Stimulated activated CD8-positive, alpha-beta memory T cell treated with anti-CD3 and anti-CD28 coated beads, Interleukin-4, amount 100 ng/mL, for 4 hours (primary cell): ENCODE measurements at places on chromosomes 3 and 15.

GRCh38 chr15:68608206-68608843 lies 29.5 kb downstream of the CORO2B start:
- DNase-seq: no peak

DNA sequence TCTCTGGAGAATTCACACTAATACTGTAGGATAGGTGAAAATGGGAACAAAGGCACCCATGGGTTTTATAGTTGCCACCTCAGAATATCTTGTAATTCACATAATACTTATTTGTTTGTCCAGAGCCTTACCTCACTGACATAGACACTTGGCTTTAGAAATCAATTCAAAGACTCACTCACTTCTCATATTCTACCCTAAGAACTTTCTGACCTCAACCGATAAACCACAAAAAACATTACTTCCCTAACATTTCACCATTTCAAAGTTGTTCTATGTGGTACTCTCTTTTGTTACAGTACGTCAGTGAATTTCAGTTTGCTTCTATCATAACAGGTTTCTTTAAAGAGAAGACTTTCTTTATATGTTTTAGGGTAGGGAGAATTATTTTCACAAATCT lies 359.3 kb downstream of the IGSF11 start:
- no peak for DNase-seq

- no peak for DNase-seq
These were observed 164.9 kb downstream of the ROBO2 start for GRCh38 chr3:77204788-77205187.

GRCh38 chr3:190192087-190192486 lies 71.4 kb upstream of the P3H2 start:
- no peak for DNase-seq

- DNase-seq: no peak
These were observed 7.8 kb downstream of the SLC41A3 start for GRCh38 chr3:126076140-126076539.

DNA sequence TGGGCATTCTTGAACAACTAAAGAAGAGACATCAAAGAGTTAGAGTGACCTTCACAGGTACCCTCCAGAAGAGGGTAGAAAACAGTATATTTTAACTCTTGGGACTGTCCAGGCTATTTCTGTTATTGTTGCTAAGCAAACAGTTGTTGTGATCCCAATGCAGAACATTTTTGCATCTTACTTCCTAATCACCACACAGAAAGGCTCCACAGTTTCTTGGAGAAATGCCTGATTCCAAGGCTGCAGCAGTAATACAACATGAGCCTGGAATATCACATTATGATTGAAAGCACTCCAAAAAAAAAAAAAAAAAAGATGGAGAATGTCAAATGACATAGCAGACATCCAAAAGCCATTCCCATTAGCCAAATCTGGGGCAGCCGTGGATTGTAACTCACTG lies 195.6 kb downstream of the CTNNB1 start:
- no peak for DNase-seq

GRCh38 chr3:197737319-197737649 lies 580 bp upstream of the RUBCN start:
- DNase-seq: no peak

GRCh38 chr3:125132815-125133214 lies 77.0 kb upstream of the HEG1 start:
- no peak for DNase-seq

- no peak for DNase-seq
These were observed 46.2 kb upstream of the PLCL2 start for GRCh38 chr3:16838561-16838960.

- no peak for DNase-seq
These were observed 5.0 kb downstream of the JMJD7 start for GRCh38 chr15:41832875-41833274.

- DNase-seq: no peak
These were observed 192.3 kb upstream of the NSMCE3 start for GRCh38 chr15:29461877-29462276.

DNA sequence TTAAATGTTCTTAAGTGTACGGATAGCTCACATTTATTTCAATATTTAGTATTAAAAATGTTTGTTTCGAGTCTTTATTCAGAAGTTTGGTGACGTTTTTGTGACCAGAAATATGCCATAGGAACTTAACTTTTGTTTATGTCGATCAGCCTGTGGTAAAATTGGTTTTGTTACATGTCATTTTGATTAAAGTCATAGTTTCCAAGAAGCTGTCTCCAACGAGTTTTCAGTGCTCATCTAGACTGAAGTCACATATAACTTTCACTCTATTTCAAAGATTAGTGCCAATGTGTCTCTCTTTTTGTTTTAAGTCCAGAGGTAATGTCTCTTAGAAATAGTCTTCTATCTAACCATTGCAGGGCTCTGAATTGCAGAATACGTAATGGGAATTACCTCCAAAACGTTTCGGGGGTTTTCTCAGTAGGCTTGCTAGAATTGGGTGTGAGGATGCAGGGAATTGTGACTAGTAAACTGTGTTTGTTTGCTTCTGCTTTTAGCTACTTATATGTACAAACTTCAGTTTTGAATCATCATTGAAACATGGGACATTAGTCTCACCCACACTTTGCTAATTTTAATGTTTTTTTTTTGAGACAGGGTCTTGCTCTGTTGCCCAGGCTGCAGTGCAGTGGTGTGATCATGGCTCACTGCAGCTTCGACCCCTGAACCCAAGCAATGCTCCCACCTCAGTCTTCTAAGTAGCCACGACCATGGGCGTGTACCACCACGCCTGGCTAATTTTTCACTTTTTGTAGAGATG lies 3.0 kb downstream of the BUB1B start:
- DNase-seq: no peak

- no peak for DNase-seq
These were observed 54.9 kb downstream of the HCN4 start for GRCh38 chr15:73313861-73314260.

- DNase-seq: no peak
These were observed 154.8 kb downstream of the PLCL2 start for GRCh38 chr3:17039594-17039993.

GRCh38 chr3:50520849-50521248 lies 17.4 kb upstream of the CACNA2D2 start:
- no peak for DNase-seq

- DNase-seq: no peak
These were observed 76.6 kb downstream of the CNTN3 start for GRCh38 chr3:74537857-74538256.

GRCh38 chr3:156606729-156607128 lies 51.8 kb upstream of the SSR3 start:
- no peak for DNase-seq

GRCh38 chr3:36546226-36546625 lies 165.9 kb downstream of the STAC start:
- no peak for DNase-seq

- DNase-seq: no peak
These were observed 51.7 kb upstream of the HES1 start for GRCh38 chr3:194084284-194084683.

DNA sequence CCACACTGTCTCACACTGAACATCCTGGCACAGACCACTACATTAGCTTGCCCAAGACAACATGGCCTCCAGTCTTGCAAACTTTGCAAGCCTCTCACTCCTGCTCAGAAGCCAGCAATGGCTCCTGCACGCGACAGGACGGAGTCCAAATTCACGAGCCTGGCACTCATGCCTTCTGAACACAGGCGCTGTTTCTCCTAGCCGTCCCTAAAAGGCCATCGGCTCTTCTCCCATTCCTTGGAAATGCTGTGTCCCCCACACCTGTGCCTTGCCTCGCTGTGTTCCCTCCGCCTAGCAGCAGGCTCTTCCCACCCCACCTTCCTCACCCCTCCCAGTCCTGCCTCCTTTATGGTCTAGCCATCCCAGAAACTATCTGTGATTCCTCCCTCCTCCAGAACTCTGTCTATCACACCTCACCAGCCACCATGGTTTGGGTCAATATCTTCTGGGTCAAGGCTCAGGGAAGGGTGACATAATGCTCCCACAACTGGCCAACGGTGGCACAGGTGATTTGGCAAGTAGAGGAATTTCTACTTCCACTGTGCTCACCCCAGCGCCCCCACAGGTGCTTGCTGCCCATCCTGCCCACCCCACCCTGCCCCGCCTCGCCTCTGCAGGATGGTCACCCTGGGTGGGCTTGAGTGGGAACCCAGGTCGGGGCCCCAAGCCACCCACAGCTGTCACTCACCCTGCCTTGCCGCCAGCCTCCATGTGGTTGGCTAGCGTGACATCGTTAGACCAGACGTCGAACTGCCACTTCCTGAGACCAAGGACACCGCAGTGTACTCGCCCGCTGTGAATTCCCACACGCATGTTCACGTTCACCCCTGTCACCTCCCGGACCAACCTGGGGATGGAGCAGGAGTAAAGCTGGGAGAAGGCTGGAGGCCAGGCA lies 120.7 kb downstream of the ADCY5 start:
- DNase-seq: no peak

- DNase-seq: no peak
These were observed 69.4 kb downstream of the SLCO3A1 start for GRCh38 chr15:91922646-91923547.

GRCh38 chr15:39581793-39582285 lies 960 bp downstream of the THBS1 start:
- no peak for DNase-seq

DNA sequence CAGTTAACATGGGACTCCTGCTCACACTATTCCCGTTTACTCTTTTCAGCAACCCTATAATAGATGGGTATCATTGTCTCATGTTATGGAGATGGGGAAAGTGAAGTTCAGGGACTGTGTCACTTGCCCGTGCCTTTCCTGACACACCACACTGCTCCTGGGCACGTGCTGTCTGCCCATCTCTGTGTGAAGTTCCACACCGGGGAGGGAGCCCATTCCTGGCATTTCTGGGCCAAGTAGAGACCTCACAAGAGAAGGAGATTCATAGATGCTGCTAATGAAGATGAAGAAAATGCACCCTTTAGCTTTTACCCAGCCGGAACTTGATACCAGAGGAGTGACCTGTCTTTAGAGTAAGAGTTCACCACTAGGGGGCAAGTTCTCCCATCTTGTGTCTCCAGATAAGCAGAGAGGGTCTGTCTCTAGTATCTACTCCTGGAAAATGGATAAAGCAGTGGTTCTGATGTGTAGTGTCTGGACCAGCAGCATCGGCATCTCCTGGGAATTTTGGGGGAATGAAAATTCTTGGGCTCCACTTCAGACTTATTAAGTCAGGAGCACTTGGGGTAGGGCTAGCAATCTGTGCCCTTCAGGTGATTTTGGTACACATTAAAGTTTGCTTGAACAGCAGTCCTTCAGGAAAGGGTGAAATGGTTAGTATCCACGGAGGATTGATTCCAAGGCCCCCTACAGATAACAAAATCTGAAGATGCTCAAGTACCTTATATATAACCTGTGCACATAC lies 2.0 kb upstream of the TOPBP1 start:
- no peak for DNase-seq

DNA sequence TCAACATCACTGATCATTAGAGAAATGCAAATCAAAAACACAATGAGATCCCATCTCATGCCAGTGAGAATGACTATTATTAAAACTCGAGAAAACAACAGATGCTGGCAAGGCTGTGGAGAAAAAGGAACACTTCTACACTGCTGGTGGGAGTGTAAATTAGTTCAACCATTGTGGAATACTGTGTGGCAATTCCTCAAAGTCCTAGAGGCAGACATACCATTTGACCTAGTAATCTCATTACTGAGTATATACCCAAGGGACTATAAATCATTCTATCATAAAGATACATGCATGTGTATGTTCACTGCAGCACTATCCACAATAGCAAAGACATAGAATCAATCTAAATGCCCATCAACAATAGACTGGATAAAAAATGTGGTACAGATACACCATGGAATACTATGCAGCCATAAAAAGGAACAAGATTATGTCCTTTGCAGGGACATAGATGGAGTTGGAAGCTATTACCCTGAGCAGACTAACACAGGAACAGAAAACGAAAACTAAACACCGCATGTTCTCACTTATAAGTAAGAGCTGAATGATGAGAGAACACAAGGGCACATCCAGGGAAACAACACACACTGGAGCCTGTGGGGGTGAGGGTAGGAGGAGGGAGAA lies 15.2 kb upstream of the AVEN start:
- DNase-seq: no peak

- DNase-seq: no peak
These were observed 87.8 kb downstream of the C3orf85 start for GRCh38 chr3:109224333-109224732.

GRCh38 chr15:90598031-90598577 lies 68.4 kb downstream of the CRTC3 start:
- no peak for DNase-seq

DNA sequence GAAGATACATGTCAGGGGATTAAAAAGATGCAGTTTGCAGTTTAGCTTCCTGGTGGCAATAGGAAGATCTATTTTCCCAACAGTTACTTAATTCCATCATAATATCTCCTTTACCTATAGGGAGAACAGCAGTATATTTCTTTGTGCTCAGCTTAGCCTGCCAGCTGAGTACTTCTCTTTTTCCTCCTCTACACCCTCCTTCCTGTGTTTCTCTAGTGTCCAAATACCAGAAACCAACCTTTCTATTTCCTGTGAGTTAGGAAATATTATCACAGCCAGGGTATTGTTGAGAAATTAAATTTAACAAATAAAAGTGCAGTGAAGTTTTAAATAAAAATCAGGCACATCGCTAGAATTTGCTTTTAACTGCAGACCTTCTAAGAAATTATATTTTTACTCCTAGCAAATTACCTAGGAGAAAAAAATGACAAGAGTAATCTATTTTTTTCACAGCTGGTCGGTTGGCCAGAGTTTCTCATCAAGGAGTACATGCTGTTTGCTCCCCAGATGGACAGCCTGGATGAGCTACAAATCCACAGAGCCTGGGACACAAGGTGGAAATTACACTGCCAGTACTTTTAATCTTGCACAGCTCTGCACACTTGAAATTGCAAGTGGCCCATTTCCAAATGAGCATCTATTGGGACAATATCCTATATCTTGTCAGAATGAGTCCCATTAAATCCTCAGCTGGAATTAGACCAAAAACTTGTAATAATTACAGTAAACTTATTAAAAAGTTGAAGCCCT lies 185.2 kb upstream of the CFAP20DC start:
- no peak for DNase-seq

DNA sequence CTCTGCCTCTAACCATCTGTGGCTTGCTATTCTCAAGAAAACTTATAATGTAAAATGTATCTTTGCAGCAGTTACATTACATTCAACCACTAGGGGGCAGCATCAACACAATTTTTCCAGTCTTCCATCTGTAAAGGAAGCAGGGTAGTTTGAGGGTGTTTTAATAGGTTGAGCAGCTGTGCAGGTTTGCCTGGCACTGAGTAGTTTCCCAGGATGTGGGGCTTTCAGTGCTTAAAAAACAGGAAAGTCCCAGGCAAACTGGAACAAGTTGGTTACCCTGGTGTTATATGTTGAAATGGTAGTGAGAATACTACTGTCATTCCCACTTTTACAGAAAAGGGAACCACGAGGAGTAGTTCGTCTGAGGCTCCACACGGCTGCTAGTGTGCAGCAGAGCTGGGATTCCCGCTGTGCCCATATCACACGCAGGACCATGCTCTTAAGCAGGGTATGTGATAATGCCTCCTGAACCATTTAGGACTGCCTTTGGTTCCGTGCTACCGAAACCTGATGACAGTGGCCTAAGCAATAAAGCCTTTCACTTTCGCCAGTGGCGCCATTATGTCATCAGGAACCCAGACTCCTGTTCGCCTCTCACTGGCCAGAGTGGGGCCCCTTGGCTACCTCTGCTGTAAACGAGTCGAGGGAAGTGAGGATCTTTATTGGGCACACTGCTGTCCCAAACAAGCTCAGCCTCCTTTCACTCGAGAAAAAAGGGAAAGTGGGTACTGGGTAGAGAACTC lies 64.7 kb upstream of the ZBTB38 start:
- DNase-seq: peak; percentile 45
